Kidney (tissue), 22 donors: ENCODE measurements at places on chromosomes 12 and 14.

DNA sequence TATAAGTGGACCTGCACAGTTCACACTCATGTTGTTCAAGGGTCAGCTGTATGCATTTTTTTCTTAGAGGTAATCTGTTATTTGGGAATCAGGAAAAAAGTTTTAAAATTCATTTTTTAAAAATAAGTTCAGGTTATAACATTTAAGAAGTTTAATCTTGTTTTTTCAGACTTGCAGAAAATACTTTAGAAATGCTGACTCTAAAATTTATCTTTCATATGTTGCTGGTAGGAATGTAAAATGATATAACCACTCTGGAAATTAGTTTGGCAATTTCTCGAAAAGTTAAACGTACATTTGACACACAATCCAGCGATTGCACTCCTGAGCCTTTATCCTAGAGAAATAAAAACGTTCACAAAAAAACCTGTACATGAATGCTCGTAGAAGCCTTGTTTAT lies 4.7 kb downstream of the VRK1 start:
- no peak for DNase-seq

GRCh38 chr12:58882826-58883225 lies 37.5 kb downstream of the LRIG3 start:
- no peak for DNase-seq

DNA sequence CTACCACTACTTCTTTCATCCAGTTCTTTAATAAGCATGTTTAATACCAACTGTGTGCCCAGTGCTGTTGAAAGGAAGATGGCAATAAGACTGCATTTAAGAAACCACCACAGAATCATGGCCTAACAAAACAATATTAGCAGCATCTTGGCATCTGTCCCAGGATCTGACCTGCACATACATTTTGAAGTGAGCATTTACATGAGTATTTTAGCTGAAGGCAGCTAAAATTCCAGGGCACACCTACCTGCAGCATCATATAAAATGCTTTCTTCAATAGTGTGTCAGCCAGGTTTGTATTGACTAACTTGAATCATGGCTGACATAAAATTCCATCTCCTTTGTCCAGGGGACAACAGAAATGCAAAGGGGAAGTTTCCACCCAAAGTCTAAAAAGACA lies 65.0 kb upstream of the ARHGAP5 start:
- DNase-seq = no peak

DNA sequence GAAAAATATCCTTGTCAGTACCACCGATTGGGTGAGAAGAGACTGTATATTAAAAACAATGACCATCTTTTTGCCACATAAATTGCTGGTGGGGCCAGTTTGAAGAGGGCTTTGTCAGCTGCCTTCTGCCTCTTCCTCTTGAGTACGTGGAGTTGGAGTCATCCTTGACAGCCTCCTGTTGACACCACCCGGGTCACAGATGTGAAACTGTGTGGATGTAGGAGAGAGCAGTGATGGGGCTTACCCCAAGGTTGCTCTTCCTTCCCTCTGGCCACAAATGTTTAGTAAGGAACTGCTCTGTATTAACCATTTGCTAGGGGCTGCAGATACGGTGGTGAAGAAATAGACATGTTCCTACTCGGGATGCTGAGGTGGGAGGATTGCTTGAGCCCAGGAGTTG lies 12.2 kb downstream of the PTPN11 start:
- no peak for DNase-seq

DNA sequence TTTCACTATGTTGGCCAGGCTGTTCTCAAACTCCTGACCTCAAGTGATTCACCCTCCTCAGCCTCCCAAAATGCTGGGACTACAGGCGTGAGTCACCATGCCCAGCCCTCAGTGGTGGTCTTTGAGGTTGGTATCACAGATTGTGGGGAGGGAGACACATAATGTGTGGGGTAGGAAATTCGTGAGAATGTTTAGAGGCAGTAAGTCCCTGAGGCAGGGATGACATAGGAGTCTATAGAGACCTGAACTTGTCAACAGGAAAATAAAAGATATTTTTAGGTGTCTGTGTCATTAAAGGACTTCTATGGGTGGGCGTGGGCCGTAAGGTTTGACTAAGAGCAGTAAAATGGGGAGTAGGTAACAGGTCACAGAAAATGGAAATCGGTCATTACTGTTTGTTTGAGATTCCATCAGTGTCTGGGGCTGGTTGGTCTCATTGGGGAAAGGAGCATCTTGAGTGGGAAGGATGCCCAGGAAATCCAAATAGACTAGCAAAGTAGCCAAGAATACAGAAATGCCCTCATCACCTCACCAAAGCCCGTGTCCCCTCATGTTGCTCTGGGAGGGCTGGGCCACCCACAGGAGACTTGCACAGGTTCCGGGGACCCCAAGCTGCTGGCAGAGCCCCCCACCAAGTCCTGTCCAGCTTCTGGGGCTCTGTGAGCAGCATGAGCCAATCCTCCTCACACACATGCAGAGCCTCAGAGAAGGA lies 63.6 kb upstream of the BCL2L14 start:
- DNase-seq = no peak

DNA sequence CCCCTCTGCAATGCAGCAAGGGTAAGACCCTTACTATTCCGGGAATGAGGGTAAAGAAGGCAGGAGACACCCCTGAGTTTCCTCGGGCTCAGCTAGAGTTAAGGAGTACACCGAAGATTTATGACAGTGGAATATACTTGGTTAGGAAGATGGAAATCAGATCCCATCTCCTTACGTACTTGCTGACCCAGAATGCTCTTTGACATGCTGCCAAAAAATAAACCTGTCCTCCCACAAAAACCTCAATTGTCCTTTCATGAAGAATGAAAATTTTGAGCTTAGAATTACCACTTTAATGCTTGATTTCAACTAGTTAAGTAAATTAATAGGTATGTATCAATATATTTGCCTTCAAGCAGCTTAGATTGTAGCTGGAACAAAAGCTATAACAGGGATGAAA lies 99.5 kb downstream of the PRIMA1 start:
- DNase-seq = no peak

DNA sequence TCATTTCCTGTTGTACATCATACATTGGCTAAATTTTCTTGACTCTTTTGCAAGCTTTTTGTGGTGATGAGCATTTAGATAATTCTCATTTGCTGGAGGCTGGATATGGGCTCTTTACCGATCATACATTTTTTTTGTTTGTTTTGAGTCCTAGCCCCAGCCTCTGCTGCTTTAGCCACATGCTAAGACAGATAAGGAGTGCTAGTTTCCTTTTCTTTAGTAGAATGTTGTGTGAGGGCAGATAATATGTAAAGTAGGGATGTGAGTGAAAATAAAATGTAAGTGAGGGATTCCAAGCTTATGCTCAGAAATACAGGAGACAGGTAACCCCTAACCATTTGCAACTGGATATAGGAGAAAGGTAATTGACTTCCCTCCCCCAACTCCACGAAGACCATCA lies 405.7 kb downstream of the TRHDE start:
- no peak for DNase-seq

DNA sequence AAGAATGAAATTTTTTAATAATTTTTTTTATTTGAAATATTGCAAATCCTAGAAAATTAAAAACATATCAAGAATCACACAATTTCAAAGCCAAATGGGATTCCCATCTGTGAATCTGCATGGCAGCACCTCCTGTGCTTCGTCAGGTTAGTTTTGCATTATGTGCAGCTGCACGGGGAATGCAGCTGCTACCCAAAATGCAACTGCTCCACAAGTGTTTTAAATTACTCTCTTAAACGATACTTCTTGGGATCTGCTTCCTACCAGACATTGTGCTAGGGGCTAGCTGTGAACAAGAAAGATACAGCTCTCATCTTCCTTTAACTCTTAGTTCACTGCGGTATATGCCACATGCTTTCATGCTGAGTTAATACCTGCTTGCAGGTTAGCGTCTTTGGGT lies 154.2 kb downstream of the CRADD start:
- DNase-seq = no peak

GRCh38 chr12:569803-570434 lies 93.3 kb downstream of the NINJ2 start:
- DNase-seq = peak; percentile 91

DNA sequence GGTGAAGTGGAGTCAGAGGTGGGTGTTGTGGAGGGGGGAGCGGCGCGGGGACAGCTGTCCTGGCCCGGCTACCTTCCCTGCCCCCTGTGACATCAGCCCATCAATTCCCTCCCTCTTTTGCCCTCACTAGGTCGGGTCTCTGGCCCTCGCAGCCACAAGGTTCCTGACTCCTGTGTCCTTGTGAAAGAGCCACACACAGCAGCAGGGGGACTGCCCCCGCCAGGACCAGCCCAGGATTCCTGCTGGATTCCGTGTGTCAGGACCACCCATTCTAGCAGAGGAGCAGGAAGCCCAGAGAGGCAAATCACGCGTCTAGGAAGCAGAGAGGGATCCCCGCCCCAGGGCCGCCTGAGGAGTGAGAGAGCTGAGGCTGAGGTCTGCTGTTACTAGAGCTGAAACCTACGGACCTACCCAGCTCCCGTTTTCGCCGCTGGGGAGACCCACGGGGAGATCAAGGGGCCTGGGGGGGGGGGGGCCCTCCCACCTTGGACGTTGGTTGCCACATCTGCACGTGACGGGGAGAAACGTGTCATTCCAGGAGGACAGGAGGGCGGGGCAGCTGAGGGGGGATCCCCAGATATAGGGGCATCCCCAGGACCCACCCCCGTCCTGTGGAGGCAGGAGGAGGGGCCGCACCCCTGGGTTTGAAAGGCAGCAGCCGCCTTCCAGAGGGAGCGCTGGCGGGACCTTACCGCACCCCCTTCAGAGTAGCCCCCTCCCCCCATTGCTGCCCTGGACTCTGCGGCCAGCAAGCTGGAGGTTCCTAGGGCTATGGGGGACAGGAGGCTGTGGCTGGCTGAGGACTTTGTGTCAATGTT lies 12.5 kb upstream of the INF2 start:
- peak; percentile 50 for DNase-seq

- no peak for DNase-seq
Measured at GRCh38 chr12:56267443-56268071, 815 bp downstream of the COQ10A start.

- no peak for DNase-seq
Measured at GRCh38 chr12:128930606-128931005, 77.3 kb downstream of the GLT1D1 start.

- DNase-seq = no peak
Measured at GRCh38 chr14:22052795-22053194, 379.2 kb upstream of the OR4E1 start.

- DNase-seq = no peak
Measured at GRCh38 chr14:43894534-43894933, 612.5 kb downstream of the FSCB start.

DNA sequence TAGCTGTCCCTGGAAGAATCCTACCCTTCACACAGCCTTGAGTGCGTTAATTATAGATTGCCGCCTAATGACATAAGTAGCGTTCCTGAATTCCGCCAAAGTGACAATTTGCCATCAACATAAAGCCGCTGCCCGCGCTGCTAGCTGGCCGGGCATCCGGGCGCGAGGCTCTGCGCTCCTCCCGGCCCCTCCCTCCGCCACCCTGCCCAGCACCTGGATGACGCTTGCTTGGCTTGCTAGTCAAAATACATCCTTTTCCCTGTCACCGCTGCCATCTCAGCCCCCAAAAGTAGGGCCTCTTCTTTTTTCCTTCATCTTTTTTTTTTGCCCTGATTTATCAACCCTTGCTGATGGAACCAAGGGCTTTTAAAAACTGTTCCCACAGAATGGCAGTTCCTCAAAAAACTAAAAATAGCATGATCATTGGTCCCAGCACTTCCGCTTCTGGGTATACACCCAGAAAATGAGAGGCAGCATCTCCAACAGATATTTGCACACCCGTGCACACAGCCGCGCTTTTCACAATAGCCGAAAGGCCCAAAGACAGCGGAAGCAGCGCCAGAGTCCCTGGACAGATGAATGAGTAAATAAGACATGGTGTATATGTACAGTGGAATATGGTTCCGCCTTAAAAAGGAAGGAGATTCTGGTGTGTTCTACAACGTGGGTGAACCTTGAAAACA lies 235.2 kb downstream of the BCL11B start:
- no peak for DNase-seq

DNA sequence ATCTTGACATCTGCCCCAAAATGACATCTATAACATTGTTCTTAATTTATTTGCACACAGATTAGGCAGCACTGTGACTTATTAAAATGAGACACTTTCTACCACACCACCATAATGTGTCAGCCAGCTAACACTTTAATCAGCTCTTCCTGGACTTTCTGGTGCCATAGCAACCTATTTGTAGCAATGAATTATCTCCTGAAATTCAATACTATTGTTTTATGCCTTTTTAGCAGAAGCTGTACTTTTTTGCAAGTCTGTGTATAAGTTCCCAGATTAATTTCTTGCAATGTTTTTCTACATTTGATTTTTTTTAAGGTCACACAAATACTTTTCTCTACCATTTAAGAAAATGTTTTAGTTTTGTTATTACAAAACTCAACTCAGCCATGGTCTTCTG lies 72.8 kb upstream of the SAV1 start:
- DNase-seq = no peak

DNA sequence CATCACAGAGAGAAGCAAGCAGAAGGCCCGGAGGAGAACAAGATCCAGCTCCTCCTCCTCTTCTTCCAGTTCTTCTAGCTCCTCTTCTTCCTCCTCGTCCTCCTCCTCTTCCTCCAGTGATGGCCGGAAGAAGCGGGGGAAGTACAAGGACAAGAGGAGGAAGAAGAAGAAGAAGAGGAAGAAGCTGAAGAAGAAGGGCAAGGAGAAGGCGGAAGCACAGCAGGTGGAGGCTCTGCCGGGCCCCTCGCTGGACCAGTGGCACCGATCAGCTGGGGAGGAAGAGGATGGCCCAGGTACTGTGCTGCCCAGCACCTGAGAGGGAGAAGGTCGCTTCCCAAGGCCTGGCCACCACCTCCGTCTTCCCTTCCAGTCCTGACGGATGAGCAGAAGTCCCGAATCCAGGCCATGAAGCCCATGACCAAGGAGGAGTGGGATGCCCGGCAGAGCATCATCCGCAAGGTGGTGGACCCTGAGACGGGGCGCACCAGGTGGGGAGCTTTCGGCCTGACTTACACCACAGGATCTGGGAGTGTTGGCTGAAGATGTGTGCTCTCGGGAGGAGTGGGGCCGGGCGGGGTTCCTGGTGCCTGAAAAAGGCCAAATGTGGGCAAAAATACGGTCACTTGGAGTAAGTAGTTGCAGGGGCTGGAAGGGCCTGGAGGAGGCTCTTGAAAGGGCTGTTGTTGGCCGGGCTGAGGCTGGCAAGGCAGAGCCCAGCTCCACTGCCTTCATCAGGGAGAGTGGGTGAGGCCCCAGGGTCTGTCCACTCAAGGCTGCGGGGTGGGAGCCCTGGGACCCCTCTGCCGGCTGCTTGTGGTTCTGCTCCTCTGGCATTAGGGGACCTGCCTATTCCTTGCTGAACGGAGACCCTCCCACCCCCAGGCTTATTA lies 1.4 kb downstream of the ARL6IP4 start:
- no peak for DNase-seq

GRCh38 chr12:65300679-65301349 lies 22.3 kb downstream of the MSRB3 start:
- DNase-seq = peak; percentile 46

DNA sequence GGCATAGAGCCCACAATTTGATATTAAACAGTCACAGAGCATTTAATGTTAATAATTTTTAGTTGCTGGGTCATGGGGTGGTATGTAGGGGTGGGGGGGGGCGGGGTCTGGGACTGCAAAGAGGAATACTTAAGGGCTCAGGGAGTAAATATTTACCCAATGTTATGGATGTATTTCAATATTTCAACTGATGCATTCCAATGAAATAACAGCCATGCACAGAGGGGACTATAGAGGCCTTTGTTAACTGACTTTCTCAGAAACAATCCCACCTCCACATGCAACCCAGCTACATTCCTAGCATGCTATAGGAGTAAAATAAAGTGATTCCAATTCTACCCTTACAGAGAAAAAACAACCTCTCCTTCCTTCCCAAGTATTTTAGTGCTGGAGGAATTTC lies 7.9 kb upstream of the BBS10 start:
- DNase-seq = peak; percentile 45
